ENCODE measurements at places on chromosomes 16 and 17.

GRCh38 chr17:2239882-2240430, 63.6 kb downstream of the SMG6 start:
- DNase-seq, result no peak

- DNase-seq, result no peak
Measured at GRCh38 chr16:1788708-1789100, 4.8 kb downstream of the IGFALS start.

DNA sequence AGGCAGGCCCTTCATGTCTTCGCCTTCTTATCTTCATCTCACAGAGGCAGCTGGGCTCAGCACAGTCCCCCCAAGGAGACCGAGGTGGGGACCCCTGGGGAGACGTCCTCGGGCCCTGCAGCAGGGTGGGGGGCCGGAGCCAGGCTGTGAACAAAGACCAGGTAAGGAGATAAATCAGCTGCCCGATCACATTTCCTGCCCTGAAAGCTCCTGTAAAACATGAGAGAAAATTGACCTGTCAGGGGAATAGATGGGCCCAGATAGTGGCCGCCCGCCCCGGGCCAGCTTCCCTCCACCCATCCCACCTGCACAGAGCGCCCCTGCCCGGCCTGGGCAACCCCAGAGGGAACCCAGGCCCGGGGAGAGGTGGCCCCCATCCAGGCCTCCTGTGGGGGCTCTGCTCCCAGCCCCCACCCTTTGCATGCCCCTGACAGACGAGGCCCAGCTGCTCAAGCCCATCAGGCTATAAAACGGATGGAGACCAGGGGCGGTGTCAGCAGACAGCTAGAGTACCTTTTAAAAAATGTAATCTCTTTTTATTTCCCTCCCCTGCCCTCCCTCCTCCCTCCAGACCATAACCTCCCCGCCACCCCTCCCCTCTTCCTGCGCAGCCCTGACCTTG, 18.8 kb upstream of the SLC38A10 start:
- DNase-seq, result no peak

DNA sequence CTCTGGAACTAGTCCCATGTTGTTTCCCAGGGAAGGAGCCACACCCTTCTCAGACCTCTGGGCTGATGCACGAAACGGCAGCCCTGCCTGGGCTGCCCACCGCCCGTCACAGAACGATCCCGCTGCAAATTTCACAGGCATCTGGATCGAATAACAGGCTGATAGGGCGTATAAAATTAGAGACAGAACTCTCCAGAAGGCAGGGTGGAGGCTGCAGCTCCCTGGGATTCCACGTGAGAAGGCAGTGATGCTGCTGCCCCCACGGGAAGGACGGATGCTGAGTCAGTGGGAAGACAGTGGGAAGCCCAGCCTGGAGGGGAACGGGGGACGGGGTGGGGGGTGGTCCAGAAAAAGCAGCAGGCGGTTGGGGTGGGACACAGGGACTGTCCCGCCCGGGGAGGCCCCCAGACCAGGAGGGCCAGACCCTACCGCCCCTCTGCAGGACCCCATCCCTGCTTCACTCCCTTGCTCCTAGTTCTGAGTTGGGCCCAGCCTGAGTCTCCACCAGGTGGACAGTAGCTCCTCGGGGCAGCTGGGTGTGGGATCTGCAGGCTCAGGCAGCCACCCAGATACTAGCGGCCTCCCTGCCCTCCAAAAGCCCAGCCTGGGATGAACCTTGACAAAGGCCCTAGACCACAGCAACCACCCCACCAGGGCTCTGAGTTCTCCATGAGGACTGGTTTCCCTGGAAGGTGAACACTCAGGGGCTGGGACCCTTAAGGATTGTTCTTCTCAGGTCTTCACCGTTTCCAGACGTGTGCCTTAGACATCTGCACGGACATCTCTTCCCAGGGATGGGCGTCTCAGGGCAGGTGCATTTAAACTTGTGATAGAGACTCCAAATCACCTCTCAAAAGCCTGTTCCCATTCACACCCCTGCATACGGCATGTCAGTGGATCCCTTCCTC, 117.8 kb downstream of the METRNL start:
- DNase-seq, result no peak

- no peak for DNase-seq
Measured at GRCh38 chr16:58243528-58244004, 45.7 kb upstream of the CSNK2A2 start.

DNA sequence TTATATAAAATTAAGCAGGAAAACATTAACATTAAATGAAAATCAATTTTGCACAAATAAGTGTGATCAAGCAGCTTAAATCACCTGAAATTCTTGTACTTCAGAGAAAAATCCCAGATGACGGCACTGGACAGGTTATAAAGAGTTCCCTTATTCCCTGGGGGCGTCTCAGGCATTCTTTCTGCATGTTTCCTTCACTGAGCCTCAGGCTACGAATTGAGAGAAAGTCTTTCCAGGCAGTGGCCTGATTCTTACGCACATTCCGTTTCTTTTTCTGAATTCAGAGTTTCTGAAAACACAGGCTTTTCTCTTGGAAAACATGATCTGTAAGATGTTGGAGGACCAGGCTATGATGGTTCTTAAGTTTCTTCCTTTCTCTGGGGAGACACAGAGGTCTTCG, 22.1 kb upstream of the PITPNM3 start:
- no peak for DNase-seq

GRCh38 chr16:89619840-89620239, 6.4 kb downstream of the DPEP1 start:
- no peak for DNase-seq

- DNase-seq, result no peak
Measured at GRCh38 chr17:40914075-40914855, 23.2 kb downstream of the KRT23 start.

DNA sequence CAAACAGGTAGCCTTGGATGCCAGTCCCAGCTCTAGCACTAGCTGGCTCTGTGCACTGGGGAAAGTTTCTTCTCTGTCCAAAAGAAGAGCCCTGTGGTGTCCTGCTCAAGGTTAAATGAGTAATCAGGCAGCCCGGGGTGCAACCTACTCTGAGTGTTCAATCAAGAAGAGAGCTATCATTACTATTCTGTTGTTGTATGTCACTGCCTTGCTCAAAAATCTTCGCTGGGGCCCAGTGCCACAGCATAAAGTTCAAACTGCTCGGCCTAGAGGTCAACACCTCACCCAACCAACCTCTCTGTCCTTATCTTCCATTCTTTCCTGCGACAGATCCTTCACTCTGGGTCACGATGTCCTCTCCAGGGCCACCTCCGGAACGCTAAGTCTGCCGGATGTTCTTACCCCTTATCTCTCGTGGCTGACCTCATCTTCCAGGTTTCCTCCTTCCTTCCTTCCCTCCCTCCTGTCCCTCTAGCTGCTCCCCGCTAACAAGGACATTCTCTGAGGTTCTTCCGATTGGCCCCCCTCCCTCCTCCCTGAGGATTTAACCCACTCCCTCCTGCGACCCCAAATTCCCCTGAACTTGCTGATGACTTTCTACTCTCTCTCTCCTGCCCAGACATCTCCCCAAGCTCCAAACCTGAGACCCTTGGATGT, 4.4 kb downstream of the FDXR start:
- no peak for DNase-seq

- no peak for DNase-seq
Measured at GRCh38 chr16:51353055-51353454, 202.0 kb upstream of the SALL1 start.

DNA sequence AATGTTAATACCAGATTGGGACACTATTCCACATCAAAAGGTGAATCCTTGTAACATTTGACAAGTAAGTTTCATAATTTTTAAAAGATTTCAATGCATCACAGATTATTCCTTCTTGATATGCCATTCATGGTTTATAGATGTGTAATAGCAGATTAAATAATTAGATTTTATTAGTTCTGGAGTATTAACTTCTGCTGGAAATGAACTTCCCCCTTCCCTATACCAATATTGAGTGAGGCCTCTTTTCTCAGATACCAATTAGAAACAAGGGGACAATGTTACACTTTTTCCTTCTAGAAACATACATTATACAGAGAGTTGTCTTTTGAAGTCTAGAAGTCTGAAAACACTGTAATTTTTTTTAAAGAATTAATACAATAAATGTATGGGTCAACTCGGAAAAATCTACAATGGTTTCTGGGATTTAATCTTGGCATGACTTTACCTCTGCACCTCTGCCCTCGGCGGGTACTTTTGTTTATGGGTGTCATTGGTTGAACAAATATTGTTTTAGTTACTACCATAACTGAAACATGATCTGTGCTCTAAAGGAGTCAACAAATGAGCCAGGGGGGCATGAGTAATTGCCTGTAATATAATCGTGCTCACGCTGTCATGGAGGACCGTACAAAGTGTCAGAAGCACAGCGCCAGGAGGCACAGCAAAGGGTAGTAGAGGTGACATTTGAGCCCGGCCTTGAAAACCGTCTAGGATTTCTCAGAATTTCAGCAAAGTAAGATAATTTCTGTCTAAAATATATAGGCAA, 8.2 kb downstream of the LRRC37B start:
- no peak for DNase-seq

GRCh38 chr17:6638046-6638908, 2.2 kb downstream of the KIAA0753 start:
- no peak for DNase-seq

DNA sequence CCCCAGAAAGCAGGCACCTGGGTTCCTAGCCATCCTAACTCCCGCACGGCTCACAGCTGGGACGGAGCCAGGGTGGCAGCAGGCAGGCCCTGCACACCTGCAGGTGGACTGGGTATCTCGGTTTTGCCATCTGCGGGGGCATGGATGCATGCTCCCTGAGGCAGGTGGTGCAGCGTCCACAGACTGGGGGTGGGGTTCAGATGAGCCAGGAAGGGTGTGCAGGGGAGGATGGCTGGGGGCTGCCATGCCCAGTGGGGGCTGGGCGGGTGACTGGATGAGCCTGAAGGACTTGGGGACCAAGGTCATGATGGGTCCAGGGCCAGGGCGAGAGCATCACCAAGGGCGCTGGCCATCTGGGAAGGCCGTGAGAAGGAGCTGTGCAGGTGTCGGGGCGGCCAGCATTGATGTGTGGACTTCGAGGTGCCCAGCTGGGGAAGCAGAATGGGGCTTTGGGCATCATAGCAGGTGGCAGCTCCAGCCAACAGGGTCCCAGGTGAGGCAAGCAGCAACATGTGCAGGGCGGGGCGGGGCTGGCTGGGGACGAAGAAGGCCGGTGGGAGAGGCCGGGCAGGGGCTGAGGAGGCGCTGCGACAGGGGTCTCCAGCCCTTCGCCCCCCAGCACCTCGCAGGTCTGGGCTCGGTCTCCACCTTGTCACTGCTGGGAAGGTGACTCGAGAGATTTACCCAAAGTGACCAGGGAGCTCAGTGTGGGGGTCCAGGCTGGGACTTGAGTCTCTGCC, 41.0 kb upstream of the ZNF469 start:
- DNase-seq, result no peak

DNA sequence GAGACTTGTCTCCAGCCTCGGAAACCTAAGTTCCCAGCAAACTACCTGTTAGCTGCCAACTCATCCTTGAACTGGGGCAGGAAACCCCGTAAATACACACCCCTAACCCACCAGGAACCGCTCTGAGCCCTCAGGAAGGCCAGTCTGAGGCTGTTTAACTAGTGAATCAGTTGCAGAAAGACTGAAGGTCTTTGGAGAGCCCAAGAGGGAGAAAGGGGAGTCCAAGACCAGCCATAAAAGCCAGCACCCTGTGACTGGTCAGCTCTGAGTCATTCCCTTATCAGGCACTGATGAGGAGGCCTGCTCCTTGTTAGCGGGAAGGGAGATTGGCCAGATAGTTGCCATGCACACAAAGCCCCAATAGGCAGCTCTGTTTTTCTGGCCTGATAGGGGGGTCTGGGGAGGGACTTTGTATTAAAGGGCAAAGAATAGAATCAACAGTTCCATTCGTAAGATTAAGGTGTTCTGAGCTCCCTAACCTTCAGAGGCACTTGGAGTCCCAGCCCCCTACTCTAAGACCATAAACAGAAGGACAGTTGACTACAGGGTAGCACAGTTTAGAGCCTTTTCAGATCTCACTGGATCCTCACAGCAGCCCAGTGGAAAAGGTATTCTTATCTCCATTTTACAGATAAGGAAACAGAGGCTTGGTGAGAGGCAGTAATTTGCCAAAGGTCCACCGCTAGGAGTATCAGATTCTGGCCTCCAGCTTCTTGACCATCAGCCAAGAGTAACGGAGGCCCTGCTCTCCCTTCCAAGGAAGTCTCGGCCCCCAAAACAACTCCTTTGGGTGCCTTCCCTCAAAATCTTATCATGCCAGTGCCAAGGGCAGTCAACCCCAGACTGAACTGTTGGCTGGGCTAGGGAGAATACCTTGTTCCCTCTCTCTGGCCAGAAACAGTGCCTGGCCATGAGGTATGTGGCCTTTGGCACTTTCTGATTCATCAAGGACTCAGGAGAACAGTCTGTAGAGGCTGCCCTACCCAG, 2.2 kb upstream of the KRT19 start:
- DNase-seq, result no peak

- no peak for DNase-seq
Measured at GRCh38 chr17:2705263-2705662, 6.3 kb downstream of the CLUH start.

DNA sequence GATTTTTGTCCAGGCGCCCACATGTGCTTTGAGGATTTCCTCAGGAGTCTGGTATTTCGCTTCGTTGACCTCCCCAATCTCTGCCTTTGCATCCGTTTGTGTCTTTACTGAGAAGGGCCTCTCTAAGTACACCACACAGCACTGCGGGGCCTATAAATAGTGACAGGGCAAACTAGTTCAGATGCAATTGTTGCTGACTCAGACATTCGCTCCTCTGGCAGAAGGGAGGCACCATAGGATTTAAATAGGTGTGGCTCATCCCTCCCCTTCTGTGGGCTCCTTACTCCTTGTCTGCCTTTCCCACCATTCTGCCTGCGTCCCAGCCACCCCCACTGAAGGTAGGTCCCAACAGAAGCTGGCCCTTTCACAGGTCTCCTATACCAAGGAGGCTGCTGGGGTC, 192.3 kb downstream of the SHISA9 start:
- no peak for DNase-seq

DNA sequence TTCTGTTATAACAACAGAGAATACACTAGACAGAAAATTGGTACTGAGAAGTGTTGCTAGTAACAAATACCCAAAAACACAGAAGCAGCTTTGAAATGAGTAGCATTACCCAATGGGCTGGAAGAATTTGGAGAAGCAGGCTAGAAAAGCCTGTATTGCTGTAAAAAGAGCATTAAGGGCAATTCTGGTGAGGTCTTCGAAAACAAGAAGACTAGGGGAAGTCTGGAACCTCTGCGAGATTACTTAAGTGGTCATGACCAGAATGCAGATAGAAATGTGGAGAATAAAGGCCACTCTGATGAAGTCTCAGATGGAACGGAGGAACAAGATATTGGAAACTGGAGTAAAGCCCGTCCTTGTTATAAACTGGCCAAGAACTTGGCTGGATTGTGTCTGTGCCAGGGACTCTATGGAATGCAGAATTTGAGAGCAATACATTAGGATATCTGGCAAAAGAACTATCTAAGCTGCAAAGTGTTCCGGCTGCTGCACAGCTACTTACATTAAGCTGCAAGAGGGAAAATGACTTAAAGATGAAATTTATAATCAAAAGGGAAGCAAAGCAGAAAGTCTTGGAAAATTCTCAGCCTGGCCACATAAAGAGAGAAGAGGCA, 44.9 kb upstream of the PEMT start:
- DNase-seq, result no peak

- DNase-seq, result peak; percentile 55
Measured at GRCh38 chr17:39231091-39231561, 5.4 kb upstream of the STAC2 start.

Data from suppressor macrophage treated with lipopolysaccharide for 1 hour (primary cell).